NT2/D1 (cell line): ENCODE measurements at places on chromosomes 6 and 20.

DNA sequence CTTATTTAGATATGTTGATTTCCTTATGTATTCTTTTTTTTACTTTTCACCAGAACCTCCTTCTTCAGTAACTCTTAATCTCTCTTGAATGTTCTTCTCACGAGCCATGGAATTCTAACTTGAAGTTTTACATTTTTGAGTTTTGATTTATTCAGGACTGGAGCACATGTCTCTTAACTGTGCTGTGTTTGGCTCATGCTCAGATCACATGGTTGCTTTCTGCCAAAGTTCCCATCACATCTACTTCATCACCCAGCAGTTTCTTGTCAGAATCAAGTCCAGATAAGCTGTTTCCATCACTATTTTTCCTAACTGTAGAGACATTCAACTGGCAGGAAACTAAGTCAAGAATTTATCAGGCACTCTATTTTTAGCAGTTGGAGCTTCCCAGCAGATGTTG lies 31.7 kb downstream of the SLC35A1 start:
- no peak for DNase-seq

DNA sequence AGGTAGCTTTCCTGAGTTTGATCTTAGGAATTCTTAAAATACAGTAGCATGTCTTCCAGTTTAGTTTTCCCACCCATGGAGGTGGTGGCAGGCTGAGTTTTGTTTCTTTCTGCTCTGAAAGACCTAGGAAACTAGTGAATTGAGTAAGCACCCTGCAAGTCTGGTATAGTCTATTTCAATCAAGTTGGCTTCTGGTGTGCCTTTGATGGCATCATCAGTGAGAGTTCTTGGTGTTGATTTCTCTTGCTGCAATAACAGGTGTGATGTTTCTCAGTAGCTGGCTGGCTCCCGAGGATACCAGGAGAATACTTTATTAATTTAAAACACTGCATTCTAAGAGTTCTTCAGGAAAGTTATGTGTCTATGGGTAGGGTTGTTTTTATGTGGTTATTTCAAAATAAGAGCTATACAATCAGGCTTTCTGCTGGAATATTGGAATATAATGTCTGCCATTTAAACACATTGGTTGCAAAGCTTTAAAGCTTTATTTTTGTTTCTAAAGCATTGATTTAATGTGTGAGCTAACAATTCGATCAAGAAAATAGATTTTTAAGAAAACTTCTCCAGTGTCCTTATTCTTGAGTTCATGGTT lies 19.0 kb downstream of the VAPB start:
- DNase-seq, result no peak

- no peak for DNase-seq
Observed at GRCh38 chr20:19212821-19213502, 520 bp downstream of the SLC24A3 start.

DNA sequence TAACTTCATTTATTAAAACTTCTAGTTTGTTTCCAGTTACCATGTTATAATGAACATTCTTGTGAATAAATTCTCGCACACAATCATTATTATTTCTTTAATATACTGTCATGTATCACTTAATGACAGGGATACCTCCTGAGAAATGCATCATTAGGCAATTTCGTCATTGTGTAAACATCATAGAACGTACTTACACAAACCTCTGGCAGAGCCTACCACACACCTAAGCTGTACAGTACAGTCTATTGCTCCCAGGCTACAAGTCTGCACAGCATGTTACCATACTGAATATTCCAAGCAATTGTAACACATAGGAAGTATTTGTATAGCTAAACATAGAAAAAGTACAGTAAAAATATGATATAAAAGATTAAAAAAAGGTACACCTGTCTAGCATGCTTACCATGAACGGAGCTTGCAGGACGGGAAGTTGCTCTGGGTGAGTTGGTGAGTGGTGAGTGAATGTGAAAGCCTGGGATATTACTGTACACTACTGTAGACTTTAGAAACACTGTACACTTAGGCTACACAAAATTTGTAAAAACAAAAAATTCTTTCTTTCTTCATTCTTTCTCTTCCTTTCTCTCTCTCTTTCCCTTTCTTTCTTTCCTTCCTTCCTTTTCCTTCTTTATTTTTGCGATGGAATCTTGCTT lies 268.2 kb upstream of the SOX4 start:
- DNase-seq, result no peak

DNA sequence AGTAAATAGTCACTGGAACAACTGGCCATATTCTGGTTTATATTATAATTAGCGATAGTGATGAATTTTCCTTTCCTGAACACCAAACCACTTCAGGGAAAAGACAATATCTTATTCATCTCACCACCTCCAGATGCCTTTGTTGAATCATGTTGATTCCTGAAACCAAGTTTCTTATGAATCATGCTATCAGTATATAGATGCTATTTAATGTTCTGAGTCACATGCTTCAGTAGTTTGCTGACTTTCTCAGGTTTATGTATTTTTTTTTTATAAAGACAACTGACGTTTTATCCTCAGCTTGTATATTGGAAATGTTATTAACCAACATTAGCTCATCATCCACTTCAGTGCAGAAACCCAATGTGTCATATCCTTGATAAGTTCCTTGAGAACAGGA lies 710.2 kb upstream of the POU3F2 start:
- DNase-seq, result no peak

- no peak for DNase-seq
Observed at GRCh38 chr6:143375022-143375585, 75.4 kb downstream of the ADAT2 start.

DNA sequence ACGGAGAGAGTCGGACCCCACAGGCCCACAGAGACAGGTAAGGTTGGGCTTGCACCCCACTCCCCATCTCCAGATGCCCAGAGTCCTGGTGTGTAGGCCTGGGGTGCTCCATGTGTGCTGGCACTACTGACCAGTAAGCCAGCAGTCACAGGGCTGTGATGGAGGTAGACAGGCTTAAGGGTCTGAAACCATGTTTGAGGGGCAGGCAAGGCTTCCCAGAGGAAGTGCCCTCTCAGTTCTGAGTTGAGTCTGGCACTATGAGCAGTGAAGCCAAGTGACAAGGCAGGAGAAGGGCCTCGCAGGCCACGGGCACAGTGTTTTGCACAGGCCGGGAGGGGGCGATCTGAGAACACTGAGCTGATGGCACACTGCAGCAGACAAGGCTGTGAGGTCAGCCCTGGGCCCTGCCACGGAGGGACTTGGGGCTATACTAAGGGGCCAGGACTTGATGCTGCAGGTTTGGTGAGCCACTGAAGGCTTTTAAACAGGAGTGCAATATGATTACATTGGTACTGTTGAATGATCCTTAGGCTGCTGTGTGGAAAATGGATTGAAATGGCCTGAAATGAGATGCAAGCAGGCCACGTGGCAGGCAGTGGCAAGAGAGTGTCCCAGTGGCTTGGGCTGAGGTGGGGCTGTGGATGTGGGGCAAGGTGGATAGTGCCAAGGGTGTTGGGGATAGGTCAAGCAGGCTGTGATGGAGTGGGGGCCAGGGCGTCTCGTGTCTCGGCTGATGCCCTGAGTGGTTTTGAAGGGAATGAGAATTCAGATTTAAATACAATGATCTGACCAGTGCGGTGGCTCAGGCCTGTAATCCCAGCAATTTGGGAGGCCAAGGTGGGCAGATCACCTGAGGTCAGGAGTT lies 20.3 kb downstream of the TTBK1 start:
- peak; percentile 60 for DNase-seq

DNA sequence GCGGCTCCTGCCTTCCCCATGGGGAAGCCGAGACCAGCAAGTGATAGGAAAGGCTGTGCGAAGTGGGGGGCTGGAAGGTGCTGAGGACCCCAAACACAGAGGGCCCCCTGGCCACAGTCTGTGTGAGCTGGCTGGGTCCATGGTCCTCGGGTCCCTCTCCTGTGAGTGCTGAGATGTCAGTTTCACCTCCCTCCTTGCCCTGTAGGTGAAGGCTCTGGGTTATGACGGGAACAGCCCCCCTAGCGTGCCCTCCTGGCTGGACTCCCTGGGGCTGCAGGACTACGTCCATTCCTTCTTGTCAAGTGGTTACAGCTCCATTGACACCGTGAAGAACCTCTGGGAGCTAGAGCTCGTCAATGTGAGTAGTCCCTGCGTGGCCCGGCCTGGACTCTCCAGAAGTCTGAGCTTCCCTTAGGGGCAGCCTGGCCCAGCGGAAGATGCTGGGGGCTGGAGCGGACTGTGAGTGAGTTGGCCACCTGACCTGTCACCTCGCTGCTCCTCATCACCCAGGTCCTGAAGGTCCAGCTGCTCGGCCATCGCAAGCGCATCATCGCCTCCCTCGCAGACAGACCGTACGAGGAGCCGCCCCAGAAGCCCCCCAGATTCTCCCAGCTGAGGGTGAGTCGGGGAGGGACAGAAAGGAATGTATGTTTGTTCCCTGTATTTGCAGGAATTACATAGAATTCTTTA lies 61.7 kb downstream of the TCP11 start:
- no peak for DNase-seq

GRCh38 chr20:59170406-59171349 lies 7.1 kb downstream of the ZNF831 start:
- DNase-seq, result no peak

GRCh38 chr20:4064144-4064909 lies 49.0 kb upstream of the RNF24 start:
- no peak for DNase-seq

DNA sequence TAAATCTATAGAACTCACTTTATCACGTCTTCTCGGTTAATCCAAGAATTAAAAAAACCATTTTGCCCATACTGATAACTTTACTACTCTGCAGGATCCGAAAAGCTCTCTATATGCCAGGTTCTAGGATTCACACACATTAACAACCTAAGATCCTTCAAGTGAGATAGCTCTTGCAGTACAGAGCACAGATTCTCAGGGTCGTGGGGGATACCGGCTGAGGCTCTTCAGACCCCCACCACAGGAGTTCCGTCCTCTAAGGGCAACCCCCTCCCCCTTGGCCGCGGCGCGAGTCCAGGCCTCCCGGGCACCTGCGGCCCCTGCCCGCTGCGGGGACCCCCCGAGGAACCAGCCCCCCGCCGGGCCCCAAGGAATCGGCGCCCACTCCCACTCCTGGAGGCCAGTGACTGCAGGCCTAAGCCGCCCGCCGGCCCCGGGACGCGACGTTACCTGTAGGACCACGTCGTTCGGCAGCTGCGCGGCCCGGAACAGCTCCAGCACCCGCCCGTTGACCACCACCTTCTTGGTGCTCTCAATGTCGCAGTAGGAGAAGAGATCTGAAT lies 892 bp downstream of the REPS1 start:
- no peak for DNase-seq

GRCh38 chr6:1622851-1623768 lies 13.4 kb downstream of the FOXC1 start:
- DNase-seq, result no peak

DNA sequence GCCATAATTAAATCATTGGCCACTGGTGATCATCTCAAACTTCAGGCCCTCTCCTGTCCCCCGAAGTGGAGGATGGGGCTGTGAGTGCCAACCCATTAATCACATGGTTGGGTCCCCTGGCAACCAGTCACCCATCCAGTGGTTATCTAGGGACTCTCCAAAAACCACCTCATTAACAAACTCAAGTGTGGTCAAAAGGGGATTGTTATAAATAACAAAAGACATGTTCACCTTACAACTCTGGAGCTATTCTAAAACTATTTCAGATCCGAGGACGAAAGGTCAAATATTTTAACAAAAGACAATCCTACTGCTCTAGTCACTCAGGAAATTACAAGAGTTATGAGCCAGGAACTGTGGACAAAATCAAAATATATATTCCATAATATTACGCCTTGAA lies 95.5 kb upstream of the PRND start:
- no peak for DNase-seq

DNA sequence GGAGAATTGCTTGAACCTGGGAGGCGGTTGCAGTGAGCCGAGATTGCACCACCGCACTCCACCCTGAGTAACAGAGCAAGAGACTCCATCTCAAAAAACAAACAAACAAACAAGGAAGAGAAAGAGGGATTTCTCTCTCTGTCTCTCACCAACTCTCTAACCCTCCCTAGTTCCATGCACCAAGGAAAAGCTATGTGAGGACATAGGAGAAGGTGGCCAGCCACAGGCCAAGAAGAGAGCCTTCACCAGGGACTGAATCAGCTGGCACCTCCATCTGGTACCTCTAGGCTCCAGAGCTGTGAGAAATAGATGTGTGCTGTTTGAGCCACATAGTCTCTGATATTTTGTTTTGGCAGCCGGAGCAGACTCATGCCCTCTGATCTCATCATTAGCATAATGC lies 9.0 kb upstream of the FAM110A start:
- DNase-seq, result no peak

- no peak for DNase-seq
Observed at GRCh38 chr6:9121549-9121948, 686.2 kb upstream of the SLC35B3 start.

GRCh38 chr6:167866642-167867041 lies 39.9 kb downstream of the AFDN start:
- no peak for DNase-seq
